ENCODE measurements at places on chromosomes 6 and 20.

- DNase-seq: no peak
Measured at GRCh38 chr6:157267654-157268053, 55.7 kb downstream of the TMEM242 start.

GRCh38 chr20:19858466-19859371 lies 100.7 kb downstream of the RIN2 start:
- DNase-seq: no peak

DNA sequence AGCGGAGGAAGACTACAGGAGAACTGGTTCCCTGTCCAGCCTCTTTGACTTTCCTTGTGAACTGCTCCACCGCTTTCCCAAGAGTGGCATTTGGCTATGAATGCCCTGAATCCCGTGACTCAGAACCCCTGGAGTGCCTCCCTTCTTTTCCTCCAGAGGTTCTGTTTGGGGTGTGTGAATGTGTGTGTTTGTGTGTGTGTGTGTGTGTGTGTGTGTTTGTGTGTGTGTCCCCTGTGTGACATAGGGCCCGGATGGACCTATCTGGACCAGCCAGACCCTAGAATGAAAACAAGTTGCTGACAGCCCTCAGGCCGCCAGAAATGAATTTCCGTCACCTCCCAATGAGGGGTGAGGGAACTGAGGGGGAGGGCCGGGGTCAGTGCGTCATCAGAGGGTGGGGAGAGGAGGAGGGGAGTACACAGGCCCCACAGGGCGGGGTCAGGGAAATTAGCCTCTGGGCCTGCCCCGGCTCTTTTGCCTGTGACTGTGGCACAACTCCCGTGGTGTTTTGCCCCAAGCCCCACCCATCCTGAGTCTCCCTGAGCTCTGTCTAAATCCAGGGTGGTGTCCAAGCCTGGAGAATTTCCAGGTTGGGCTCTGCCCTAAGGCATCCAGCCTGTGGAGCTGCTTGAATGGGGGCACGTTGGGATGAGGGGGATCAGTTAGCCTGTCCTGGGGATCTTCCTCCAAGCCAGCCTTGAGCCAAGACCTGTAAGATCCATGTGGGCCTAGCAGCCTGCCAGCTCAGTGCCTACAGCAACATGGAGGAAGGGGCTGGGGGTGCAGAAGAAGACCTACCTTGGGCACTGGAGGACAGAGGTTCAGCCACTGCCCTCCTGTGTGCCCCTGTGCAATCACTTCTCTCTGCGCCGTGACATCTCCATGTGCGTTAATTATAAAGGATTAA lies 15.2 kb upstream of the MRPS18A start:
- peak; percentile 95 for DNase-seq

- no peak for DNase-seq
Measured at GRCh38 chr6:105779110-105779509, 307.0 kb upstream of the PRDM1 start.

- no peak for DNase-seq
Measured at GRCh38 chr6:32953775-32954174, 878 bp upstream of the HLA-DMA start.

- DNase-seq: no peak
Measured at GRCh38 chr6:25330796-25331685, 51.9 kb downstream of the CARMIL1 start.

GRCh38 chr6:69489970-69490369 lies 306.8 kb downstream of the LMBRD1 start:
- no peak for DNase-seq

DNA sequence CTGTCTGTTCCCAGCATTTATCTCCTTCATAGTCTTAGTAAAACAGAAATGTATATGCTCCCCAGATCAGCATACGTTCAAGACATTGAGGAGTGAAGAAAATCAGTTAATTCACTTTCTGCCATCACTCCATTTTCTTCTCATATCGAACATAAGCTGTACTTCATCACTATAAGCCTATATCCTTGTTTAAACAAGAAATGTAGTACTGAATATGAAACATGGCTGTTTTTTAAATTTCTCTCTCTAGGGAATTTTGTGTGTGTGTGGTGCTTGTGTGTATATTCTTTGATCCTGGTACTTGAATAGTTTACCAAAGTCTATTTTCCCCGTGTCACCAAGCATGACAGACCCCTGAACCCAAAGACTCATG lies 107.1 kb downstream of the HFE start:
- DNase-seq: no peak

- no peak for DNase-seq
Measured at GRCh38 chr6:17866876-17867444, 120.5 kb downstream of the KIF13A start.

- no peak for DNase-seq
Measured at GRCh38 chr6:100171533-100172321, 177.7 kb upstream of the MCHR2 start.

Measured in HT-29 (cell line).